ENCODE measurements at places on chromosomes 6 and 20.

- DNase-seq, result peak; percentile 65
Observed at GRCh38 chr20:19205981-19206396, 6.5 kb upstream of the SLC24A3 start.

DNA sequence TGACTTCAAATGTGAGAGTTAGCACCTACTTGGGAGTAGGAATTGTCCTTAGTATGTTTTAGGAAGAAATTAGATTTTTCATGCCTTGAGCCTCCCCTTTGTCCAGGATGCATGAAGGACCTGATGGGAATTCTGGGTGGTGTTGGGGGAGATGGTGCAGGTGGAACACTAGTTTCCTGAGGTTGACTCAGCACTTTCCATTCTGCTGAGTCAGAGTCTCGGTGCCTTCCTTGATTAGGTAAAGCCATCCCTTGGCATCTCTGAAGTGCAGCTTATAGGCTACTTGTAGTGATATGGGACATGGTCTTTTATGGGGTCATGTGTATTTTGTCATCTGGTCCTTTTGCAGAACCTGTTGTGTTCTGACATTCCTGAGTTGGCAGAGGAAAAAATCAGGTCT lies 105.3 kb downstream of the PHACTR3 start:
- no peak for DNase-seq

DNA sequence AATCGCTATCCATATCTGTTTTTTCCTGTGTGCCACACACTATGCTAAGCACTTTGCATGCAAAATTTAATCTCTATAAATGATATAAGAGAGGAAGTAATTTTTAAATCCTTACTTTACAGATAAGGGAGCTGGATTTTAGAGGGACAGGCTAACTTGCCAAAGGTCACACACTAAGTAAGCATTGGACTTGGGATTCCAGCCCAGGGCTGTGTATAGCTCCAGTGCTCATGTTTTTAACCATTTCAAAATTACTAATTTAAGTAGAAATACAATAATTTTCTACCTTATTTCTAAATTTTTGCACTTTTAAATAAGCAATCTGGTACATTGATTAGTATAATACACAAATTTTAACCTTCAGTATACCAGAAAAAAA lies 144.6 kb downstream of the UST start:
- no peak for DNase-seq

GRCh38 chr6:90483116-90483839 lies 103.6 kb downstream of the MAP3K7 start:
- DNase-seq, result no peak

GRCh38 chr6:122610690-122611455 lies 668 bp downstream of the PKIB start:
- DNase-seq, result peak; percentile 5

DNA sequence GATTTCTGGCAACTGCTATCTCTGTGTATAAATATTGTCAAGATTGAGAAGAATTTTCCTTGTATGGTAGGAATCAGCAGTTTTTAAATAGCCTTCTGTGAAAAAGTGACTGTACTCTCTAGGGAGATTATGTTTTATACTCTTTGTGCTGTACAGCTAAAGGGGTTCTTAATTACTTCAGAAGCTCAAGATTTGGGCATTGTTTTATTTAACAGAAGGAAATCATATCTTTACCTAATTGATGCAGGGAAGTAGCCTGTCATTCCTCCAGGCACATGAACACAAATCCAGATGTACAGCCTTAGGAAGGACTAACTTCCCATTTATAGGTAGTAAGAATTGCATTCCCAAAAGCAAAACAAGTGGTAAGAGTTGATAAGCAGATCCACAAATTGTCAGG lies 1.3 kb downstream of the CALHM5 start:
- no peak for DNase-seq

GRCh38 chr20:50645253-50646068 lies 45.9 kb downstream of the RIPOR3 start:
- no peak for DNase-seq

DNA sequence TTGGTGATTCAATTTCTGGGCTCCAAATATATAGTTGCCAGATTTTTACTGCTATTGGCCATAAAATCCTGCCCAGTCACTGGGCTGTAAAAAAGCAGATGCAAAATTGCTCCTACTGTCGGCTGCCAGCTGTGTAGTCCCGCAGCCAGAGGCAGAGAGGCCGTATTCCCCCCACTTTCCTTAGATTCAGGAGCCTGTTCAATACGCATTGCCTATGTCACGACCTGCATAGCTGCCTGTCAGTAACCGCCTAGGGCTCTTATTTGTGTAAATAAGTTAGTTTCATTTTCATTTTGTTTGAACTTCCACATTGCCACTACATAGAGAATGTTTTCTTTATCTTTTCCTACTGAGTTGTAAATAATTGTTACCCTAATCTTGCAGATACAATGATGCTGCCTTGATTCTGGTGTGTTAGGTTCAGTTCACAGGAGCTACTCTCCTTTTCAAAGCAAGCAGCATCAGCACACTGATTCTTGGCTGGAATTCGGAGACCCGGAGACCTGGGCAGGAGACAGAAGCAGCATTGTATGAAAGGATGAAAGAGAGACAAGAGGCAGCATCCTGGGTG lies 46.0 kb upstream of the UST start:
- DNase-seq, result no peak

- DNase-seq, result no peak
Observed at GRCh38 chr6:82217018-82217586, 30.4 kb downstream of the IBTK start.

DNA sequence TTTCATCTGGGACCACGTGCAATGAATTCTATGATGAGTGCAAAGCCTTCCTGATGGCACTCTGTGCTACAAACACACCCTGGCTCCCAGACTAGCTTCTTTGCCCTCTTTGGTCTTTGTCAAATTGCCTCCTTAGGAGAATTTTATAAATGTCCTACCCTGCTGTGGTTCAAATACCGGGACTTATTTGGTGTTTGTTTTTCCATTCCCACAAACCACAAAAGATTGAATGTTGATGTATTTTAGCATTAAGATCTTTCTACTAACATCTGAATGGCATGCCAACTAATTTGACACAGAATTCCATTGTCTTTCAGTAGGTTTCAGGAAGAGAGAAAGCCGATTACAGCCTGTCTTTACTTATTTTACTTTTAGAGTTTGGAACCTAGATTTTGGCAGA lies 424.2 kb upstream of the SLC35B3 start:
- no peak for DNase-seq

All from activated T-cell treated with anti-CD3 and anti-CD28 coated beads for 48 hours (primary cell).